Activated T-cell treated with anti-CD3 and anti-CD28 coated beads for 1 hour (primary cell): ENCODE measurements at places on chromosomes 11 and 22.
A peak's percentile ranks its signal among the peaks of the same experiment; 100 is the strongest.

GRCh38 chr11:130166457-130166784 is 6.8 kb downstream of the ST14 start:
- DNase-seq: no peak

GRCh38 chr22:37634417-37634924 is 5.0 kb upstream of the SH3BP1 start:
- no peak for DNase-seq

DNA sequence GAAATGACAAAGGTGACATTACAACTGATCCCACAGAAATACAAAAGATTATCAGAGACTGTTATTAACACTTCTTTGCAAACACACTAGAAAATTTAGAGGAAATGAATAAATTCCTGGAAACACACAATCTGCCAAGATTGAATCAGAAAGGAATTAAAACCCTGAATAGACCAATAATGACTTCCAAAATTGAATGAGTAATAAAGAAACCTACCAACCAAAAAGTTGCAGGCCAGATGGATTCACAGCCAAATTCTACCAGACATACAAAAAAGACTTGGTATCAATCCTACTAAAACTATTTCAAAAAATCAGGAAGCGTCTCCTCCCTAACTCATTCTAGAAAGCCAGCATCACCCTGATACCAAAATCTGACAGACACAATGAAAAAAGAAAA is 17.2 kb downstream of the RAB38 start:
- DNase-seq: no peak

- DNase-seq: no peak
Observed at GRCh38 chr11:25655636-25656035, 676.3 kb upstream of the ANO3 start.

DNA sequence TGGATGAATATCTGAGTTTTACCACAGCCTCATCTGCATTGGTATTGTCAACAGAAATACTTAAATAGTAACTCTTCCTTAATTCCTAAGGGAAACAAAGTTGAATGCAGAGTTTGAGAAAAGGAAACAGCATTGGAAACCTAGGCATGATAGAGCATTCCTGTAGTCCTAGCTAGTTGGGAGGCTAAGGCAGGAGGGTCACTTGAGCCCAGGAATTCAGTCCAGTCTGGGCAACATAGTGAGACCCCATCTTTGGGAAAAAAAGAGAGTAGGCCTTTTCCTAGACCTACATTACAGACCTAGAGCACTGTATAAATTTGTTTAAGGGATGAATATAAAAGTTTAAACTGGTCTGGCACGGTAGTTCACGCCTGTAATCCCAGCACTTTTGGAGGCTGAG is 13.4 kb downstream of the PAFAH1B2 start:
- DNase-seq: no peak

DNA sequence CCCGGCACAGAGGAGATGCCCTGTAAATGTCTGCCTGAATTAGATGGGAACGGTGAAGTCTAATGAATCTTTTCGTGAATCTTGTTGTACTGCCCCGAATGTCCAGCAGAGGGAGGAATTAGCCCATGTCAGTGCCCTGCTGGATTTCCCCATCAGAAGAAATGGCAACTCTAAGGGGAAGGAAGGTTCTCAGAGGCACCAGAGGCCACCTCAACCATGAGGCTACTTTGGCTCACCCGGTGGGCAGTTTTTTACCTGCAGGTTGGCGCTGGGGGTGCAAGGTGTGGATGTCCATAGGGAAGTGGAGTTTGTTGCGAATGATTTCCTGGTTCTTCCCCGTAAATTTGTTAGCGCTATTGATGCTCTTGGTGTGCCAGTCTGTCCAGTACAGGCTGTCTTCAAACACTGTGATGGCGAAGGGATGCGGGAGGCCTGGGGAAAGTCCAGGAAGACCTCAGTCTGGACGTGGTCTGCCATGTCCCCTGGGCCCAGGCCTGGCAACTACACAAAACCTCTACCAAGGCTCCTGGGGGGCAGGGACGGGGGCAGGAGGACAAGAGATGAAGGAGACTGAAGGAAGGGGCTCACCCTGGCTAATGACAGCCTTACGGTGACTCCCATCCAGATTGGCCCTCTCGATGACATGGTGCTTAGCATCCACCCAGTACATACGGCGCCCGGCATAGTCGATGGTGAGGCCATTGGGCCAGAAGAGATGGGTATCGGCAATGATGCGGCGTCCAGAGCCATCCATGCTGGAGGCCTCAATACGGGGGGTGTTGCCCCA is 28.5 kb downstream of the LRP4 start:
- peak; percentile 66 for DNase-seq

DNA sequence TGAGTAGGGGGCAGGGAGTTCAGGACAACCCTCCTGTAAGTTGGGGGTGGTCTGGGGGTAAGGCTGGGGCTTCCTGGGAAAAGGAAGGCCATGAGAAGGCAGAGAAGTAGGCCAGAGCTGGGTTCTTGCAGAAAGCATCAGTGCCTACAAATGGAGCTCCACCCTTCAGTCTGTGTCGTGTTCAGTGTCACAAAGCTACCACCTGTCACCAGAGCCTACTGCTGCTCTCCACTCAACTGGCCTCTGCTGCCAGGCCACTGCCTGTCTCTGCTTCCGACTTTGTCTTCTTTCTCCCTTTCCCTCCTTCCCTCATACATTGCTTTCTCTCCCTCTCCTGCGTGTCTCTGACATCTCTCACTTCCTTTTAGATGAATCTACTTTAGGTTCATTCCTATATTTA is 3.4 kb upstream of the WBP2NL start:
- DNase-seq: no peak

DNA sequence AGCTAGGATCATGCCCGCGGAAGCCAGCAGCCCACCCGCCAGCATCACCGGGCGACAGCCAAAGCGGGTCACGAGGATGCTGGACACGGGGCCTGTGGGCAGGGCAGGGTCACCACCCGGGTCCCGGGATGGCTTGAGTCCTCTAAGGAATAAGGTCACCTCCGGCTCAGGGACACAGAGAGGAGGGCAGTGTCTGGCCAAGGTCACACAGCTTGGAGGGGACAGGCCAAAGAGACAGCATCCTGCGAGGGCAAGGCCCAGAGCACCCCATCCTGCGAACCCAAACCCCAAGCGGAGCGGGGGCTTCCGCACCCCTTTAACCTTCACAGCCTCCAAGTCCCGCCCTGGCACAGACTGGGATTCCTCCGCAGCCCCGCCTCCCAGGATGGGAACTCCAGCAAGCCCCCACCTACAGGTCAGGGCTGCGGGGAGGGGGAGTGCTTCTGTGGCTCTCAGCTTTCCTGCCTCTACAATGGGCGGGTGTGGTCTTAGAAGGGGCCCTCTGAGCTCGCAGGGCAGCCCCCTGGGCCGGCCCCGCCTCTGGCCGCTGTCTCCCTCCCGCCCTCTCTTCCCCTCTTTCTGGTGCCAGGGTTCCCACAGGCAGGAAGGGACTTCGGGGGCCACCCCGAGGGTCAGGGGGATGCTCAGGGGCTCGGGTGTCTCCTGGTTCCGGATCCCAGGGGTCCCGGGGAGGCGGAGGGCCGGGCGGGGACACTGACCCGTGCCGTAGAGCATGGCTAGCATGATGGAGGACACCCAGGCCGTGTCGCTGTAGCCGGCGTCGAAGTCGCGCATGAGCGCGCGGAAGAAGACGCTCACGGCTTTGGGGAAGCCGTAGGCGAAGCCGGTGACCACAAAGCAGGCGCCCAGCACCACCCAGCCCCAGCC is 1.8 kb downstream of the SLC16A8 start:
- DNase-seq: no peak

- no peak for DNase-seq
Observed at GRCh38 chr11:33387581-33387980, 130.4 kb downstream of the HIPK3 start.

GRCh38 chr11:16902781-16903378 is 111.3 kb downstream of the PLEKHA7 start:
- DNase-seq: no peak

DNA sequence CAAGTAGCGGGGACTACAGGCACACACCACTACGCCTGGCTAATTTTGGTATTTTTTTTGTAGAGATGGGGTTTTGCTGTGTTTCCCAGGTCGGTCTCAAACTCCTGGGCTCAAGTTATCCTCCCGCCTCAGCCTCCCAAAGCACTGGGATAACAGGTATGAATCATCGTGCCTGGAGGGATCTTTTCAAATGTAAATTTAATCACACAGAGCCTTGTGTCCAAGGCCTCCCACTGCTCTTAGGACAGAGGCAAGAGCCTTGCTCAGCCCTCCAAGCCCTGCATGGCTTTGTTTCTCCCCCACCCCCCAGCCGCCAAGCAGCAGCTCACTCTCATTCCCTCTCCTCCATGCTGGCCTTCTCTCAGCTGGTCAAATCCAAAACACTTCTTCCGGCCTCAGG is 75.3 kb upstream of the CREB3L1 start:
- no peak for DNase-seq

- DNase-seq: no peak
Observed at GRCh38 chr22:16912281-16912680, 87.1 kb upstream of the XKR3 start.
